ENCODE measurements at places on chromosomes 13 and 19.

DNA sequence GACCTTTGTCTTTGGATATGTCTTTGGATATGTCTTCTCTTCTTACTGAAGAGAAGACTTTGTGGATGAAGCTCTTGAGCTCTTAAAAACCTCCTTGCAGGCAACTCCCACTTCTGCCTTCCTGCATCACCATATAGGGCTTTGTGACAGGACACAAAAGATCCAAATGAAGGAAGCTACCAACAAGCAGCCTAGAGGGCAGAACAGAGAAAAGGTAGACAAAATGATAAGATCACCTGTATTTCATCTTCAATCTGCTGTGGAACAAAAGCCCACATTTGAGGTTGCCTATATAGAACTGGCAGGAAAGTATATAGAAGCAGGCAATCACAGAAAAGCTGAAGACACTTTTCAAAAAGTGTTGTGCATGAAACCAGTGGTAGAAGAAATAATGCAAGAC, 42.5 kb downstream of the N4BP2L1 start:
- DNase-seq, result no peak

DNA sequence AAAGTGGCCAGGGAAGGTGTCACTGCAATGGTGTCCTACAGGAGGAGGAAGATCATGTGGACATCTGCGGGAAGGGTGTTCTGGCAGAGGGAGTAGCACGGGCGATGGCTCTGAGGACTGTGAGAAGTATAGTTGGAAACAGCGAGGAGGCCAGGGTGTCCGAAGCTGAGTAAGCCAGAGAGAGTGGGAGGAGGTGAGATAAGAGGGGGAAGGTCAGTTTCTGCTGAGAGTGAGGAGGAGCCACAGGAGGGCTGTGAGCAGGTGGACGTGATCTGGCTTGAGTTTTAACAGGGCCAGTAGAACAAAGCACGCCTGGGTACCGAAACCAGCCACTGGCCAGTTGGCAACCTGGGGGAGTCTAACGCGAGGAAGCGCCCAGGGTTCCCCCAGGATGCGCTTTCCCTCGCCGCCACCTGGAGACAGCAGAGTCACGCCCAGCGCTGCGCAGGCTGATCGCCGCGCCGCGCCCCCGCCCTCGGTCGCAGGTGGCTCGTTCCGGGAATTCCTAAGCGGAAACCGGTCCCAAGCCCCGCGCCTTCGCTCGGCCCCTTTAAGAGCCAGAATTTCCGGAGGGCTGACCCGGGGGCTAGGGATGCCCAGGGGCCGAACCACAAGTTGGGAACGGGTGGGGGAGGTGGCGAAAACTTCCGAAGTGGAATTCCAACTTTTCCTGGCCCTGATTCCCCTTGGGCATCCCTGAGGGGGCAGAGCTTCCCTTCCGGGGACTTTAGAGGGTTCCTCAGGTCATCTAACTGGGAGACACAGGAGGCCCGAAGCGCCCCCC, 1.1 kb upstream of the LSR start:
- DNase-seq, result no peak

DNA sequence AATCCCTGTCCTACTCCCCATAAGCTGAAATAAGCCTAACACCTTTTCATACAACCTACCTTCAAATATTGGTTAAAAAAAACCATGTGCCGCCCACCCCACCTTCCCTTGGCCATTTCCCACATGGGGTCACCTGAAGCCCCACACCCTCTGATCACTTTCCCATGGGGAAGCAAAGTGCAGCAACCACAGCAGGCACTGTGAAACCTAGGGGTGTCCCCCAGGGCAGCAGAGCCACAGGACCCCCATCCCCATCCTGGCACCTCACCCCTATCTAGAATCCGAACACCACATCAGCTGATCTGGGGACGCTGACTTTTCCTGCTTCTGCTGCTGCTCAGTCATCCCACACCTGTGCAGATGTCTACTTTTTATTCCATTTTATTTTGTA, 19.9 kb downstream of the CEACAM21 start:
- no peak for DNase-seq

DNA sequence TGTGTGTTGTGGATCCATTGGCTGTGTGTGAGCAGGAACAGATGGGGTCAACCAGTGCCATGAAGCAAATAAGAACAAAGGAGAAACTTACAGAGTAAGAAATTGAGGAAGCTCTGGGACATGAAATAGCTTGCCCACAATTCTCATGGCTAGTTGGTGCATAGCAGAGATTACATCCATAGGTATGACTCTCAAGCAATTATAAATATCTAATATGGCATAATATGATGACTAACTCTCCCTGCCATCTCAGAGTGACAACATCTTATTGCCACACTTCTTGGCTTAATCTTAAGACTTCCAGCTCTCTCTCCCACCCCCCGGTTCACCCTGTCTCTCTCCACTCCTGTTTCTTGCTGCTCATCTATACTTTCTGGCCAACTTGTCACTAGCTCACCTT, 53.3 kb downstream of the OXGR1 start:
- peak; percentile 3 for DNase-seq

DNA sequence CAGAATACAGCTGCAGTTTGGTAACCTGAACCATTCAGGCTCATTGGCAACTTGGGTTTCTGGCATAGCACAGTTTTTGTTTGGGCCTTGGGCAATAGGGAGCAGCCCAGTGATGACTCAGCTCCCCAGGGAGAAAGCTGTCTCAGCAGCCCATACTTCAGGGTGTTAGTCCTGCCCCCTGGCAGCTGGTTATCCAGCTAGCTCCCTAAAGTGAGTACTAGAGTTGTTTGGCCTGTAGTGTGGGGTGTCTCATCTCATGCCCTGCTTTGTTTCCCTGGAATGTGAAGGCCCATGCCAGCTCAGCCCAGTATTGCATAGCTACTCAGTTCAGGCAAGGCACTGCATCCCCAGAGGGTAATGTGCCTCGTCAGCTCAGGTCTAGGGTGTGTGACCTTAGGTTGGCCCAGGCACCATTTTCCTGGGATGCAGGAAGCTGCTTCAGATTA, 18.2 kb upstream of the ZNF543 start:
- DNase-seq, result peak; percentile 97

DNA sequence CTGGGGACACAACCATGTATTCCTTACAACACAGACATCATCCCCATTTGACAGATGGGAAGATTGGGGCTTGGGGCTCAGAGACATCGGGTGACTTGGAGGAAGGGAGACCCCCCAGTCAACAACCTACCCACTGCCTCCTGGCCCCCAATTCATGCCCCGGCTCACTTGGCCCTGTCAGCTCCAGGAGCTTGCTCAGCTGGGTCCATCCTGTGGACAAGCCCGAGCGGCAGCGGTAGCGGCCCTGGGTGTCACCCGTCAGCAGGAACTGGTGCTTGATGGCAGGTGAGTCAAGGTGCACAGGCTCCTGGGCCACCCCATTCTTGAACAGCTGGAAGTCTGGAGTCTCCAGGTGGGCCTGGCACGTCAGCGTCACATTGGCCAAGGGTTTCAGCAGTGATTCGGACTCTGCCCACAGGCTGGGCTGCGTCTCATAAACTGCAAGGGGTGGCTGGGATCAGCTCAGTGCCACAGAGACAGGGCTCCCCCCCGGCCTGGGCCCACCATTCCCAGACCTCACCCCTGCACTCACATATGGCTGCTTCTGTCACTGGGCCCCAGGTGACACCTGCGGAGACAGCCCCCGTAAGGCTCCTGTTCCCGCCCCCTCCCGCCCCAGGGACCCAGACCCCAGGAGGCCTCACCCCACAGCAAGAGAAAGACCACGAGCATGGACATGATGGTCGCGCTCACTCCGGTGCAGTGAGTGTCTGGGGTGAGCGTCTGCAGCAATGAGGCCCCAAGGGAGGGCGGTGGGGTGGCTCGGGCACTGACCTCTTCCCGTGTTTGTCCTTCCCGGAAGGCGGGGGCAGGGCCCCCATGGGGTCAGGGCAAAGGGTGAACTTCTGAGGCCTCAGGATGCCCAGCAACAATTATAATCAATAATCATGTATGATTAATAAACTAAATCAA, at the start of gene A1BG:
A1BG (minus strand) TSS at position 733 of the 912 bp plus-strand sequence; CDS start at position 678, 55 bp downstream.
- no peak for DNase-seq

DNA sequence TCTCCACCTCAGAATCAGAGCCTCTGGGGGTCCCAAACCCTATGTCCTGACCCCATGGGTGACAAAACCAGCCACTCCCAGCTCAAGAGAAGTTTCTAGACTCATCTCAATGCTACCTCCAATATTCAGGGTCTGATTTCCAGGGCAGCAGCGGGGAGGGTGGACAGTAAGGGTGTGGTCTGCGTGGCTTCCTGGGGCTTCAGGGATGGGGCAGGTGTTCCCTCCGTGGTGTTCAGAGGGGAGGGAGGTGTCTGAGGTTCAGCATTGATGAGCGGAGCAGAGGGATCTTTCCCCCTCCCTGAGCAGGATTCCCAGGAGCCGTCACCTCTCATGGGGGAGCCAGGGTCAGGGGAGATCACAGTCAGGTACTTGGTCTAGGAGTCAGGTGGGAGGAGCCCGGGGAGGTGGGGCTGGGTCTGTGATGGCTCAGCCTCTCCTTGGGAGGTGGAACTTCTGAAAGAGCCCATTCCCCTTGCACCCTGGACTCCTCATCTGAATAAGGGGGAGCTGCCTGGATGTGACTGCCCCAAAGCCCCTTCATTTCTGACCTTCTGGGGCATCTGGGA, 2.9 kb downstream of the LILRA2 start:
- DNase-seq, result no peak

- peak; percentile 21 for DNase-seq
Observed at GRCh38 chr13:35855531-35856019, 275.6 kb downstream of the DCLK1 start.

DNA sequence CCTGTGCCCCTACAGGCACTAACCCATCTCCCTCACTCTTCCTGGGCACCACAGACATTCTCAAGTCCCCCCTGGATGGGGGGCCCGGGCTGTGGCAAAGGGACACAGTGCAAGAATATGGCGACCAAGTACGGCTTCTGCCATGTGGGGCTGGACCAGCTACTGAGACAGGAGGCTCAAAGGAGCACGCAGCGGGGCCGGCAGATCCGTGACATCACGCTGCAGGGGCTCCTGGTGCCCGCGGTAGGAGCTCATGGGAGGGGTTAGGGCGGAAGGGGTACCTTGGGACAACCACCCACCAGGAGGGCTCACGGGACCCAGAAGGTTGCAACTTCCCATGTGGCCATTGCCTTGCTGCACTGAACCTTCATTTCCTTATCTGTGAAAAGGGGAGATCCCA, 3.3 kb upstream of the GTF2F1 start:
- no peak for DNase-seq

DNA sequence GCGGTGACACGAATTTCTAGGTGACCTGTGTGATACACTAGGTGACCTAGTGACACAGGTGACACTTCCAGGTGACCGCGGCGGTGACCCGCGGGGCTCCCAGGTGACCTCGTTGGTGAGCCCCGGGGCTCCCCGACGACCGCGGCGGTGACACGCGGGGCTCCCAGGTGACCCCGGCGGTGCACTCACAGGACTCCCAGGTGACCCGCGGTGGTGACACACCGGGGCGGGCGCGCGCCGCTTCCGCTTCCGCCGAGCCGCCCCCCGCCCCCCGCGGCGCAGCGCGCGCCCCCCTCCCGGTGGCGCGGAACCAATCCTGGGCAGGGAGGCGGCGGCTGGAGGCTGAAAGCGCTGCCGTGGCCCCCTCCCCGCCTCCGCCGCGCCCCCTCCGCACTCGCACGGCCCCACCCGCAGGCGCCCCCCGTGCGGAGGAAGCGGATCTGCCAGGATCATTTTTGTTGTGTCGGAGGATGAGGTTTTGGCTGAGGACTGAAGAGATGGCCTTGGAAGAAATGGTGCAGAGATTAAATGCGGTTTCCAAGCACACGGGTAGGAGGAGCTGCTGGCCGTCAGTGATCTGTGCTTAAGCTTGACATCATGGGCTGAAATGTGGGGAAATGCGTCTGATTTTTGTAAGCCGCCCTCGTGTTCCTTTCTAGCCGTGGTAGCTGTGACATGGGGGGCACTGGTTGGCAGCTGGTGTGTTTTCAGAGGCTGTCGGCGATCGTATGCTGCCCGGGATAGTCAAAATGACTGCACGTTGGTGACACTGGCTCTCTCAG, at the start of gene MCF2L:
MCF2L (plus strand) TSS at position 305 of the 782 bp plus-strand sequence; CDS start at position 471, 166 bp downstream.
- DNase-seq, result peak; percentile 54

- no peak for DNase-seq
Observed at GRCh38 chr13:25844559-25845434, 207.0 kb downstream of the SHISA2 start.

DNA sequence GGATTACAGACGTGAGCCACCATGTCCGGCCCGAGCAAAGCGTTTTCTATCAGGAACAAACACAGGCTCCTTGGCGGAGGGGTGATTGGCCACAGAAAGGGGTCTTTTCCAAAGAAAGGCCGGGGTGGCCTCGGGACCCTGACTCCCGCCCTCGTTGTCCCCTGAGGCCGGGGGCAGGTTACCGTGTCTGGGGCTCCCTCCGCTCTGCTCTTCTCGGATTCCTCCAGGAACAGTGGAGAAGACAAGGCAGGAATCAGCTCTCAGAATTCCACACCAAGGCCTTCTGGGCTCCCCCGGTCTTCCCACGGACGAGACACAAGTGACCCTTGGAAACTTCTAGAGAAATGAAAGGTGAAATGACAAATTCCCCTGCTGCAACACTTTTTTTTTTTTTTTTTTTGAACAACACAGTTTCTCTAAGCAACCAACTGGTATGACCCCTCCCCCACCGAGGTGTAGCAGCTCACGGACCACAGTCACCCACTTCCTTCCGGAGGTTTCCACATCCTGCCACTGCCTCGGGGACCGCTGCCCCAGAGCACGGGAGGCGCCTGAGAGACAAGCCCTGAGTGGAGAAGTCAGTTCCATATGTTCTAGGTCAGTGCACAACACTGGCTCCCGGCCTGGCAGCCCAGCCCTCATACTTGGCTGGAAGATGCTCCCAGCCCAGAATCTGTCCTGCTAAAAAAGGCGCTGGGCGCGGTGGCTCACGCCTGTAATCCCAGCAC, 11.0 kb downstream of the MOB3A start:
- peak; percentile 38 for DNase-seq

- no peak for DNase-seq
Observed at GRCh38 chr19:34135821-34136611, 36.3 kb upstream of the LSM14A start.

DNA sequence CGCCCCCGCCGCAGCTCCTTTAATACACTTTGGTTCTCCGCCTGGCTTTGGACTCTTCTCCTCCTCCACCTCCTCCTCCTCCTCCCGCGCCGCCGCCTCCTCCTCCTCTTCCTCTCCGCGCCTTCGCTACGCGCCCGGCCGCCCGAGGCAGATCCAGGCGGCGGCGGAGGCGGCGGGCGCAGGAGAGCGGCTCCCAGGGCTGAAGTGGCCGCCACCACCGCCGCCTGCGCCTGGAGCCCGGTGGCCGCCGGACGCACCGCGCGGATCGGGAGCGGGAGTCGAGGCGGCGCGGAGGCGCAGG, at the start of gene ZIC2:
ZIC2 (plus strand) TSS at position 50 of the 301 bp plus-strand sequence. CDS start 281 bp downstream, outside the sequence.
- DNase-seq, result no peak

Data from fibroblast of pulmonary artery (primary cell).